ENCODE measurements at places on chromosomes 1 and 21. TPM values are rescaled to one million over a fixed set of nuclear protein-coding genes. Genes with fewer than 3 reads are reported as not detected.

DNA sequence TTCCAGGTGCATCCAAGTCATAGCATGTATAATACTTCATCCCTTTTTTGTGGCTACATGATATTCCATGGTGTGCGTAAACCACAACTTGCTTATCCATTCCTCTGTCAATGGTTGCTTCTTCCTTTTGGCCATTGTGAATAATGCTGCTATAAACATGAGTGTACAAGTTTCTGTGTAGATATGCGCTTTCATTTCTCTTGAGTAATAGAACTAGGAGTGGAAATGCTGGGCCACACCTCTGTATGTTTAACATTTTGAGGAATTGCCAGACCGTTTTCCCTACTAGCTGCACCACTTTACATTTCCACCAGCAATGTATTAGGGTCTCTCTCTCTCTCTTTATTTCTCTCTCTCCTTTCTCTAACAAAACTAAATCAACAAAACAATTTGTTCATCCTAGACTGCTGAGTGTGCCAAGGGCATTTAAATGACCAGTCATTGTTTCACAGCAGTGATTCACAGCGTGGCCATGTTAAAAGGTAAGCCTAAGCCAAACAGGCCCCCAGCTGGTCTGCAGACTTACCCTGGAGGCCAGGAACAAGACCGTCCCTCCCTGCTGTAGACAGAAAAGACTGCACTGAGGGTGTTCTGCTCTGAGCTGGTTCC, 53.2 kb upstream of the LYST start:
- DNase-seq, result no peak

The SYCP1 gene
- total RNA-seq, result not detected

DNA sequence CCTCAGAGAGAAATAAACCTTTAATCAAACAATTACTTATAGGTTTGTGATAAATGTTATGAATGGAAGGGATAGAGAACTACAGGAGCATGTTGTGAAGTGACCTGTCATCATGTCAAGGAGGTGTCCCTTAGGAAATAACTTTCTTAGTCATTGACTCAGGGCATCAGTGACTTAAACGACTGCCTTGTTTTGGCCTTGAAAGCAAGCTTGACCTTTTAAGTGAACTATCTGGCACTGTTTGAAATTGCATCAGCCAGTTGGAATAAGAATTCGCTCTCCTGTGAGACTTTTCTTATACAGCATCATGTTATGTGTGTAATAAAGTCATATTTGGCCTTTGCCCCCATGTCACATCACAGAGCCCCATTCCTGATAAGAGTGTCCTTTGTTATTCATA, 30.9 kb downstream of the LRRC8B start:
- no peak for DNase-seq

GRCh38 chr1:176857632-176858031, 306.9 kb downstream of the ASTN1 start:
- no peak for DNase-seq

DNA sequence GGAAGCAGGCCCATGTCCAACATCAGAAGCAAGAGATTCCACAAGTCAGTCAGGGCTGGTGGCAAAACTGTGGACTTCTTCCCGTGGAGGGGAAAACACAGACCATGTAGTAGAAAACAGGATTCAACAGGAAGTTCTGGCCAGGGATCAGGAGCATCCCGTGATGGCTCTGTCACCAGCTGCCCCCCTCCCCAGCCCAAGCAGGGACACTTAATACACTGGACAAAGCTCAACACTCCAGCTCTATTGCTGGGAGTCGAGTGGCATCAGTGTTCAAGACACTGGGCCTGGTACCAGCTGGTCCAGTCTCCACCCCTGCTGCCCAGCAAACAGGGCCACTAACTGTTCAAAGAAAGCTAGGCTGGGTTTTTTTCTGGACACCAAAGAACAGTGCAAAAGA, 3.7 kb downstream of the SLC45A3 start:
- no peak for DNase-seq

The C2CD4D gene
- 1.7 TPM for total RNA-seq

The BRDT gene
- total RNA-seq, result not detected

- no peak for DNase-seq
Observed at GRCh38 chr1:6582370-6582769, 2.6 kb downstream of the ZBTB48 start.

The SEC22B gene
- total RNA-seq, result 18.7 TPM
